NCI-H2107 (cell line): ENCODE measurements at places on chromosomes 1 and 21.

- no peak for DNase-seq
Measured at GRCh38 chr1:195754303-195754702, 853.9 kb downstream of the KCNT2 start.

DNA sequence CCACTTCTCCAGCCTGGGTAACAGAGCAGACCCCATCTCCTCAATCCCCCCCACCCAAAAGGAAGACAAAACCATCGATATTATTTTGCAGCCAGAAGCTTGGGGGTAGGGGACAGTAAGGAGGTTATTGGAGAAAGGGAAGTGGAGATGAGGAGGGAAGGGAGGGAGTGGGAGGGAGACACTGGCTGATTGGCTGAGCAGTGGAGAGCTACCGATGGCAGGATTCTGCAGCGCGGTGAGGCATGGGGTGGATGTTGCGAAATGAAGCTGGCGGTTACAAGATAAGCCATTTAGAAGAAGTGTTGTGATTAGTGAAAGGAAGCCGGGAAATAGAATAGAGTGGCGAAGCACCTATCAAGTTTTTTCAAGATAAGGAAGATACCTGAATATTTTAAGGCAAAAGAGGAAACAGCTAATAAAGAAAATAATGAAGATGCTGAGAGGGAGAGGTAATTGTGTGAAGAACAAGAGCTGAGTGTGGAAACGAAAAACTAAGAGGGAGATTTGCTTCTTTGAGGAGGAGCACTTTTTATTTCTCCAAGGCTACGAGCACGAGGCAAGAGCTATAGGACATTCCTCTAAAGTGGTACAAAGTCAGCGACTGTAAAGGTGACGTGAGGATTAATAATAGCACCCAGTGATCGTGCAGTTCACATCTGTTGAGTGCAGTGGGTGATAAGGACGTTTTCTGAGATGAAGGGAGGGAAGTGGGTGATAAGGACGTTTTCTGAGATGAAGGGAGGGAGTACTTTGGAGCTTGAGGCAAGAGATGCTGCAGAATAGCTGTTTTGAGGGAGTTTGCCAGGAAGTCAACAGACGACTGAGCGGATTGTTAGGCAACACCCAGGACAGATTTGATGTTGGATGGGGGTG, 103.2 kb upstream of the KIF26B start:
- DNase-seq, result no peak

- DNase-seq, result no peak
Measured at GRCh38 chr1:236808564-236809130, 13.6 kb downstream of the MTR start.

- no peak for DNase-seq
Measured at GRCh38 chr1:227223171-227223806, 95.0 kb downstream of the CDC42BPA start.

- DNase-seq, result no peak
Measured at GRCh38 chr1:14961661-14962267, 191.8 kb upstream of the TMEM51 start.

DNA sequence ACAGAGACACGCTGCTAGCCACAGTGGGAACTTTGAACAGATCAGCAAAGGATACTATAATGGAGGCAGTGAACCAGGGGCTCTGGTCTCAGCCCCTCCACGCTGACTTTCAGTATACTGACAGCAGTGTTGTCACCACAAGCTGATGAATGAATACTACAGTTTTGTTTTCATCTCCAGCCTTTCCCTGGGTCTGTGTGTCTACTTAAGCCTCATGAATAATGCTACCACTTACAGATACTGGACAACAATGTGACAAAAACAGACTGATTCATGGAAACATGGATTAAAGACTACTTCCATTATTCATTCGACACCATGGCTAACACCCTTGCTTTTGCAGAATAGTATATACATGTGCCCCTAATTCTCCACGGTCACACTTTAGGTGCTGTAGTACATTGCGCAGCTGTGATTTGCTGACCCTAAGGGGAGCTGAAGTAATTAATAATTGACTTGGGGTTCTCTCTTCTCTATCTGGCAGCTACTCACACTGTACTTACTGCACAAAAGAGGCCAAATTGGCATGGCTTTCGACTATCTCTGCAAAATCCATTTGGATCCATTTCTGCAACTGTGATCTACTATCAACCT, 203.2 kb upstream of the LYPLAL1 start:
- no peak for DNase-seq

- DNase-seq, result no peak
Measured at GRCh38 chr1:4660917-4661594, 6.6 kb downstream of the AJAP1 start.

DNA sequence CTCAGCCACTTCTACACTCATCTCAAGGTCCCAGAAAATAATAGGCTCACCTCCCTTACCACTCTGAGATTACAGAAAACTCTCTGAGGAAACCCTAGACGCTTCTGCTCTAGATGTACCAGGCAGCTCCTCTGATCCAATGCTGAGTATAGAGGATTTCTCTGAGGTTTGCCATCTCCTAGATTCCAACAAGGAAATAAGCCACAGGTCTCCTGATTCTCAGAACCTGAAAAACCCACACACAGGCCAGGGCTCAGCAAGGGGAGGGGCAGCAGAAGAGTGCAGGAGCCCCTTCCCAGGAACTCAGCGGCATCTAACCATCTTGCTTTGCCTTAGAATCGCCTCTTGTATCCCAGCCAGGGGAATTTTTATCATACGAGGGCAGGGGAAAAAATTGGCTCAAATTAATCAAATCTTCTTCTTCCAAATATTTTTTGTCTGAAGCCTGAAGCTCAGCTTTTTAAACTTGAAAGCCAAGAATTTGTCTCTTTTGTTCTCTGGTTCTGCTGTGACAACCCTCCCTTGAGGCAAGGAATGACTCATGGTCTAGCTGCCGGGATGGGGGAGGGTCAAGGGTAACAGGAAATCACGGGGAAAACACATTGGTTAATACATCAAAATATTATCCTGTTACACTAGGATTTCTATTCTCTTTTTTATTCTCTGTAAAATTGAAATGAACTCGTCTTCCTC, 30.8 kb downstream of the GORAB start:
- no peak for DNase-seq

DNA sequence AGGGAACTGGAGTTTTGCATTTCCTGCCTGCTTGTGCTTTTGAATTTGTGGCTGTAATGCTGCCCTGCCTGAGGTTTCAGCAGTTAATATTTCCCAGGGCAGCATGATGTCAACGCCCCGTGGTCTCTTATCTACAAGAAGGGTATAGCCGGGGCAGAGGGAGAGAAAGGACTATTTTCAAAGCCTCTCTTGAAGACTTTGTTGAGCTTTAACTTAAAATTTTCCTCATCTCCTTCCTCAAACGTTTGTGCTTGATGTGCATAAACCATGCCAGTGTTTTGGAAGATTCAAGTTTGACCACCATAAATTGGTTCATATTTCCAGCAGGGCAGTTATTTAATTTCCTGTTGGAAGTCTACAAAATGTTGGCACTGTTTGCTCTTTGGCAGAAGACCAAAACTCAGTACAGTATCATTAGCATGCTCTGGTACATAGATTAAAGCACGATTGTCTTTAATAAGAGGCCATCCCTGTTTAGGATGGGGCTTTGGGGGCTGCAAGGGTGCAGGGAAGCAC, 43.4 kb downstream of the ROR1 start:
- DNase-seq, result no peak

- DNase-seq, result no peak
Measured at GRCh38 chr1:178376008-178376407, 120.8 kb downstream of the CLEC20A start.

DNA sequence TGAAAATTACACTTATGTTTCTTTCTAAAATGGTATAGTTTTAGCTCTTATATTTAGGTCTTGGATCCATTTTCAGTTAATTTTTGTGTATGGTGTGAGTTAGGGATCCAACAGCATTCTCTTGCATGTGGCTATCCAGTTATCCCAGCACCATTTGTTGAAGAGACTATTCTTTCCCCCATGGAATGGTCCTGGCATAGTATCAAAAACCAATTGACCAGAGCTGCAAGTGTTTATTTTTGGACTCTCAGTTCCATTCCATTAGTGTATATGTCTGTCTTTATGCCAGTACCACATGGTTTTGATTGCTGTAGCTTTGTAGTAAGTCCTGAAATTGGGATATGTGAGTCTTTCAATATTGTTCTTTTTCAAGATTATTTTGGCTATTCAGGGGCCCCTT, 14.3 kb downstream of the TTLL10 start:
- no peak for DNase-seq

- DNase-seq, result no peak
Measured at GRCh38 chr1:192802406-192802805, 6.4 kb upstream of the RGS2 start.

DNA sequence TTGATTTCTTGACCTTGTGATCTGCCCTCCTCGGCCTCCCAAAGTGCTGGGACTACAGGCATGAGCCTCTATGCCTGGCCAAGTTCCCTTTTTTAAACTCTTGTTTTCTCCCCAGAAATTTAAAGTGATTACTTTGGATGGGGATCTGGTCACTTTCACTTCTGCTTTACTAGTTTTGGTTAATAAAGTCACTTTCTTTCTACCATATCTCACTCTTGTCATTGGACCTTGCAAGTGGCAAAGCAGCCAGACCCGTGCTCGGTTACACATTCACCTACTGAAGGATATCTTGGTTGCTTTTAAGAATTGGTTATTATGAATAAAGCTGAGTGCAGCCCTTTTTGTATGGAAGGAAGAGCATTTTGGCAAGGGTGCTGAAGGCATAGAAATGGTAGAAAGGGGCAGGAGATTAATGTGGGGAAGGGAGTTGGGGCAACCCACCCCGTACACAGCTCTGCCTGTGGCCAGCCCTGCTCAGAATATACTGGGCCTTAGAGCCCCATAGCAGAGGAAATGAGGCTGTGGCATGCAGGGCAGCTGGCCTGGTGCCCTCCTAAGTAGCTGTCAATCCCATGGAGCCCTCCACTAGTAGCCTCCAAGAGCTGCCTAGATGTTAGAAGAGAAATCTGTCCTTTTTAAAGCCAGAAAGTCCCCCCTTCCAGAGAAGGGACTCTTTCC, 40.7 kb downstream of the CD2 start:
- no peak for DNase-seq

DNA sequence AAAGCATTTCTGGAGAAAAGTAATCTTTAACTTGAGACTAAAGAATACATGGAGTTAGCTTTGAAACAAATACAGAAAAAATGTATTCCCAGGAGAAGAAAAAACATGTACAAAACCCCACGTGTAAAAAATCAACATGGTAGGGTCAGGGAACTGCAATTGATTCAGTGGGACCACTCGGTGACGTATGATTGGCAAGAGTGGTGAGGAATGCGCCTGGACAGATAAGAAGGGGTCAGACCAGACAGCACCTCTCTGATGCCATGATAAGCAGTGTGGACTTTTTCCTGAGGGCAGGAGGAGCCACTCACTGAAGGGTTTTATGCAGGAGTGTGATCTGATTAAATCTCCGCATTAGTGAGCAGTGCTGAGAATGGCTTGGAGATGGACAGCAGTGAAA, 142.5 kb downstream of the DAB1 start:
- no peak for DNase-seq

DNA sequence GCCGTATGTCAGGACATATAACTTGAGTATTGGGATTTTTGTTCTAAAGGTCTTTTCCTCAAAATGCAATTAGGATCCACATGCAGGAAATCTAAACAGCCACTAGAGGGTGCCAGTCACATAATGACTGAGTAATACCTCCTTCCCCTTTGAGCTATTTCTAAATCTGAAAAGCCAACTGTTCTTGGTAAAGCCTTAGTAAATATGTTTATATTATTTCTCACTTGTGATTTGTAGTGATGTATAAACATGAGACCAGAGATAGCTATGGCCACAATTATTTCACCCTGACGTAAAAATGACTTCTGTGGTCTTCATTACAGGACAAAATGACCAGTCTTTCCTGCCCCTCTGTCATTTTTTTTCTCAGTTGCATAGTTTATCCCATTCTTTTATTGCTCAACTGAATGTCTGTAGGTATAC, 41.0 kb upstream of the DR1 start:
- peak; percentile 62 for DNase-seq

GRCh38 chr1:11059155-11059967, 457 bp downstream of the SRM start:
- DNase-seq, result no peak

- no peak for DNase-seq
Measured at GRCh38 chr1:51969038-51969705, 21.3 kb downstream of the RAB3B start.

DNA sequence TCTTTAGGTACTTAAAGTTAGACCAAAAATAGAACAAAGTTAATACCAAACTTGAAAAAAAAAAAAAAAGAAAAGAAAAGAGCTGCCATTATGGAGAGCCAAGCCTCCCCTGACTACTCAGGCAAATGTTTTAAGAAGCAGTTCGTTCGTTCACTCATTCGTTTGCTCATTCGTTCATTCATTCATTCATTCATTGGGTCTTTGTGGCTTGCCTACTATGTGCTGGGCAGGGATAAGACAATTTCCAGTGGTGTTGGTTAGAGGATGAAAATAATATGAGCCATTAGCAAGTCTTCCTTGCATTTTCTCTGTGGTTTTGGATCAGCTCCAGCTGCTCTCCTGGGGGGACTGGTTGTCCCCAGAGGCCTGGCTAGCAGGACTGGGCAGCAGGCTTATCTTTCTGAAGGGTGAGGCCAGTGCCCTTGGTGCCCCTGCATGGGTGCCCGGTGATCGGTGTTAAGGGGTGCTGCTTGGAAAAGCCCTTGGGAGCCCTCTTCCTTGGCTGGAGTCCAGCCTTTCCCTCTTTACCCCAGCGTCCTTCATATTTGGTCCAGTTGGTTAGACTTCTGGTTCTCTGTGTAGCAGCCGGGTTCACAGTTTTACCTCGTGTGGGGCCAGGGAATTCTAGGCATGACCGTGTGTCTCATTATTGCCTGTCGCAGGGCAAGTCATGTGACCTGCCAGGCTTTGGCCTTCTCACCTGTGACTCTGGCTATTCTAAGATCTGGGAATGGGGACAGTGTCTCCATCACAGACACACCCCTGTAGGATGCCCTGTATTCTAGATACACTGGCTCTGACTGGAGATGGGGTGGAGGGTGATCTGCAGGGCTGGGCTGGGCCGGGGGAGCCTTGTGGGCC, 32.8 kb downstream of the LHX4 start:
- no peak for DNase-seq

GRCh38 chr1:25109531-25109951, 122.8 kb downstream of the SYF2 start:
- no peak for DNase-seq

DNA sequence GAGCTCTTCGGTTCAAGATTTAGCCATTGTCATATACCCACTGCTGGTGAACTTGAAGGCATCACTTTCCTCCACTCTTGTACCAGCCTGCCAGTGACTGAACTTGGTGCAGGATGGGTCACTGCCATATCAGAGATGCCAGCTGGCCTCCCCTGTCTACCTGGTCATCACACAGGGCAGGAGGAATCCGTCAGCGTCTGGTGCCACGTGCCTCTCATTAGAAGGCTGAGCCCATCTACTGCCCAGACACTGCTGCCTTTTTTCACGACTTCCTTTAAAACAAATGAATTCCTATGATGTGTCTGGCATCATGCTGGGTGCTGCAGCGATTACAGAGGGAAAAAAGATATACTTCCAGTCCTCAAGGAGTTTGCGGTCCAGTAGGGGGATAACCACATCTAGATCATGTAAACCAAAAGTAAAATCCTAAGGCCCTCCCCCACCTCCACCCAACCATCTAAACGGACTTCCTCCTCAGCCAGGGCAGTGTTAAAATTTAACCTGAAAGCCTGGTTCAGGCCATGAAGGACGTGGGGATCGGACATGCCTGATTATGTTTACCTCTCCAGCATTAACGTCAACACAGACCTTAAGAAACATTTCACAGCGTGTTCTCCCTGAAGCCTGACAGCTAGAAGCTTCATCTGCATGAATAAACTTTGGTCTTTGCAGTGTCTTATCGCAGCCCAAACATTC, 29.2 kb upstream of the PDE9A start:
- DNase-seq, result no peak
